ENCODE measurements at places on chromosomes 11 and 22.

- peak; percentile 50 for DNase-seq
Measured at GRCh38 chr11:12114193-12115033, 4.0 kb downstream of the MICAL2 start.

GRCh38 chr11:2557381-2557780 lies 112.6 kb downstream of the KCNQ1 start:
- DNase-seq = no peak

- DNase-seq = no peak
Measured at GRCh38 chr11:56848141-56848809, 99.8 kb upstream of the OR9G4 start.

DNA sequence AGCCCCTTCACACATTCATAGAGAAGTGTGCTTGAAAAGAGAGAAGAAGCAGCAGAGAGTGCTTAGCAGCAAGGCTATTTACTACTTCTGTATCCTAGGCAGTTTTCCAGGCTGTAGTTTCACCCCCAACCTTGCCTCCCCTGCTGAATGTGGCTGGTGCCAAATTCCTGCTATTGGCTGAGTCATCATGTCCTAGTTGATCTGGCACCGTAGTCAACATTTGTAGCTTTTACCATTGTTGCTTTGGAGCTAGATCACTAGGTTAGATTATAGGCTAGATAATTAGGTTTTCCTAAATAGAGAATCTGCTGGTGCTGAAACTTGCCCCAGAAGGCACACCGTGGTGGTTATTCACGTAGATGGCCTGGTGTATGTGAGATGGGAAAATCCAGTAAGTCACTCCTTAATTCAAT lies 32.7 kb downstream of the ARHGAP42 start:
- DNase-seq = peak; percentile 25

DNA sequence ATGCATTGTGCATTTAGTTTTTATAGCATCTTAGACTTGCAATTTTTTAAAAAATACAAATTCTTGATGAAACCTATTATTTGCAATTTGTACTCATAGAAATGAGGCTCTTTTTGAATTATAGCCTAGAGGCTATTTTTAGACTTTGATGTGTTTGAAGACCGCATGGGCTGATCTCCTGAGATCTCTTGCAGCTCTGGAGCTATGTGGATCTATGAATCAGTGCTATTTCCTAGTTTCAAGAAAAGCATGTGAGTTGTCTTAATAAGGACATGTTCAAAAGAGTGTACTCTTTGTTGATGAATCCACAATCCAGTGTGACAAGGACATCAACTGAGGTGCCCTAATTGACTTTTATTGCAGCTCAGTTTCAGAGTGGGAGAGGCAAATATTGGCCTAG lies 620.5 kb downstream of the ETS1 start:
- DNase-seq = no peak

Data from K562 (cell line).